Activated naive CD4-positive, alpha-beta T cell treated with Interleukin-2 at 50 U/mL for 16 hours (primary cell): ENCODE measurements at places on chromosomes 1 and 21.
A peak's percentile ranks its signal among the peaks of the same experiment; 100 is the strongest.

DNA sequence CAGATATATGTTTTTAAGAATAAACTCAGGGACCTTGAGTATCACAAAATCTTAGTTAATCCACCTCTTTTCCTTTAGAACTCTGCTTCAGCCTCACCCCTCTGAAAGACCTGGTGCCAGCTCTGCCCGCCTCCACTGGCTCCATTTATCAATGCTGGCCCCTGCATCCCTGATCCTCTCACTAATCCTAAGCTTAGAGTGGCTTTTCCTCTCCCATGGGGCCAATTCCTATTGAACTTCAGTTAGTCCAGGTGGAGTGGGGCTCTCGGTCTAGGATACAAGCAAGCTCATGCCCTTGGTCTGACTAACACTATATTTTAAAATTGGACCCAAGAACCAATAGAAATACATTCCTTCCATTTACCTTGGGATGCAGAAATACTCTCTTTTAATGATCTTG is 87.0 kb downstream of the RGS7 start:
- no peak for DNase-seq

GRCh38 chr1:207823880-207824566 is 72.2 kb downstream of the CD46 start:
- peak; percentile 82 for DNase-seq

- DNase-seq = peak; percentile 97
These were observed at the start of gene PRUNE1 for GRCh38 chr1:151008244-151009205. PRUNE1 (plus strand) TSS chr1:151008449; CDS start chr1:151008633, 184 bp downstream.

GRCh38 chr1:93596329-93597089 is 85.1 kb downstream of the BCAR3 start:
- DNase-seq = no peak

DNA sequence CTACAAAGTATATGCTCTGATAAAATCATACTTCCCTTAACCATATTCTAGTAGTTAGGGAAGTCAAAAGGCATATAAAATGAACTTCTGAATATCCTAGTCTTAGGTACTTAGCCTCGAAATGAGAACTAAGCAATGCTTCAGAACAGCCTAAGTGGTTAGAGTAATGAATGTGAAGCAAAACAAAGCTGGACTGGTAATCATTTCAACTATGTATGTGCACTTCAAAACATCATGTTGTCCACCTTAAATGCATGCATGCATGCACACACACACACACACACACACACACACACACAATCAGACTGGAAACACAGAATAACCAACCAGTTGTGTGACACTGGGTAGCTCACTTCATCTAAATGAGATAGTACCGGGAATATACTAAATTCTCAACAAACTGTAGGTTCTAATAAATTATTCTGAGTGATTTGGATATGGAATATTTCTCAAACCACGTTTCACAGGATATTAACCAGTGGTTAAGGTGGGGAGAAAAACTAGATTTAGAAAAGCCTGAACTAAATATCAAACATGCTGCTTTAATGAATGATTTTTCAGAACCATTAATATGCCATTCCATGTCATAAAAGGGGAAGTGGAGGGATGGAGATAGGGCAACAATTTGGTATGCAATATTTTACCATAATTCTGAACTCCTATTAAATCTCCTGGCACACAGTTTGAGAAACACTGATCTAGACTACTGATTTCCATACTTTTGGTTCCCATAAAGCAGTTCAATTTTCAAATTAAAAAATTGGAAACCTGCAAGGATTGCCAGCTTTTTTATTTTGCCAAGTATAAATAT is 19.5 kb downstream of the RNF115 start:
- no peak for DNase-seq

- DNase-seq = no peak
These were observed 61.4 kb upstream of the PTGS2 start for GRCh38 chr1:186741640-186742039.

GRCh38 chr1:119448127-119448511 is 33.2 kb downstream of the HSD3B2 start:
- no peak for DNase-seq

GRCh38 chr1:67764633-67765032 is 68.6 kb downstream of the GNG12 start:
- no peak for DNase-seq

- no peak for DNase-seq
These were observed 10.7 kb downstream of the RORC start for GRCh38 chr1:151820940-151821339.

DNA sequence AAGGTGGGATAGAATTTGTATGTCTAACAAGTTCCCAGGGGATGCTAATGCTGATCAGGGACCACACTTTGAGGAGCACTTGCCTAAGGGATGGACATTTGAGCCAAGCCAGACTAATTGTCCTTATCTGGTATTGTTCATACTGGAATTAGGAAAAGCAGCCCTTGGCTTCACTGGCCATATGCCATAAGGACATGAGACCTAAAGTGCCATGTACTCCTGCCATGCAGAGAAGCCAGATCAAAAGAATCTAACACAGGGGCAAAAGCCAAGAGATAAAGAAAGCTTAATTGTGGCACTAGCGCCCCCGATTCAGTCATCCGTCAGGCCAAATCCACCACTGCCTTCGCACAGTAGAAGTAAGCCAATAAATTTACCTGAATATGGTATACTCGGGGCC is 45.7 kb downstream of the RNF11 start:
- DNase-seq = no peak

DNA sequence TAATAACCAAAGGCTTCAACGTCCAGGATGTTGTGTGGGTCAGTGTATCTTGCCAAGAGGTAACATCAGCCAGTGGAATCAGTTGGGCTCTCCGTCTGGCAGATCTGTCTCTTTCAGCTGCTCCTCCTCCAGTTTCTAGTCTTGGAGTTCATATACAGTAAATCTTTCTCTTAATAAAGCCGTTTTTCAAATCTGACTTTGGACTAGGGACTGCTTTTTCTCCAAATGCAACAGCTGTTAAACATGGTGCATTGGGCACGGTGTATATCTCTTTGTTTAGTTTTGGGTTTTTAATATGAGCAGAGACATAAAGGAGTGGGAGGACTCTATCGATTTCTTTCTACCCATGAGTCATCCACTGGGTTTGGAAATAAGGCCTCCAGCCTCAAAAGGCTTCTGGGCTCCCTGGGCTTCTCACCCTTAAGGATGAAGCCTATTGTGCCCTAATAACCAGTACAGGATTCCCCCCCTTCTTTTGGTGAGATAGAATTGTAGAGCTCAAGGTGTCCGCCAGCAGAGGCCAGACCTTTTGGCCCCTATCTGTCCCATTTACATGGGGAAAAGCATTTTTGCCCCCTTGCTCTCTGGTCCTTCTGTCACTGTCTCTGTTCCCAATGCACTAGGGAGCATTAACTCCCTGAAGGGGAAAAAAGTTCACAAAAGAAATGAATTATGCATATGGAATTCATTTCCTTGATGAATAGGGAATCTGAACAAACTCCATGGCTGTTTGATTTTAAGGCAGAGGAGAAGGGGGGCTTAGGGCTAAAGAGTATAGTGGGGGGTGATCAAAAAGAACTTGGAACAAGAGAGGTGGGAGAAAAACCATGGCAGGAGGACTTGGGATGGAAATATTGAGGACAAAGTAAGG is 86.0 kb downstream of the PBX1 start:
- DNase-seq = no peak

GRCh38 chr1:230248889-230249270 is 177.3 kb downstream of the PGBD5 start:
- no peak for DNase-seq

DNA sequence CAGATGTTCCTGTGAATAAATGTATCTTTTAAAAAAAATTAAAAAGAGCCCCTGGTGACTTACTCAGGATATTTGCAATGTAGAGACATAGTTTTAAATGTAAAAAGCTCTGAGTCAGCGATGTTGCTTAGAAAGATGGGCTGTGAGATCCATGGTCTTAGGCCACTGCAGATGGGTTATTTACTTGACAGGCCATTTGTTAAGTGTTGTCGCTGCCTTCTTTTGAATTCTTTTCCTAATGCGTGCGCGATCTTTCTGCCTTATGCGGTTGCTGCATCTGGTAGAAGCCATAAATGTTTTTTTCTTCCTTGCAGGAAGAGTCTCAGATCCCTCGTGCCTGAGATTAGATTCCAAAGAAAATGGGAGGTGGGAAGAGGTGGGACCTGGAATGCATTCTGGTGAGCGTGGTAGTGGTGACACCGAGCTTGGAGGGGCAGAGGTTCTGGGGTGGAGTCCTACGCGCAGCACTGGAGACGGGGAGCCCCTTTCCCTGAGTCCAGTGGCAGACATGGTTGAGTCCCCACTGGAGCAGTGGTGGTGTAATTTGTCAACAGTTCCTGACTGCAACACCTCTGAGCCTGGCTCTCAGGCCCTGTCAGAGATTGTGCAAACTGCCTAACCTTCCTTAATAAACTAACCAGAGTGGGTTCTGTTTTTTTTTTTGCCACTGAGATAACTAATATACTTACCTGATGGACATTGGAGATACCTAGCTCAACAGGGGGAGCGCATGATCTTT is 197.2 kb downstream of the HHAT start:
- DNase-seq = no peak

DNA sequence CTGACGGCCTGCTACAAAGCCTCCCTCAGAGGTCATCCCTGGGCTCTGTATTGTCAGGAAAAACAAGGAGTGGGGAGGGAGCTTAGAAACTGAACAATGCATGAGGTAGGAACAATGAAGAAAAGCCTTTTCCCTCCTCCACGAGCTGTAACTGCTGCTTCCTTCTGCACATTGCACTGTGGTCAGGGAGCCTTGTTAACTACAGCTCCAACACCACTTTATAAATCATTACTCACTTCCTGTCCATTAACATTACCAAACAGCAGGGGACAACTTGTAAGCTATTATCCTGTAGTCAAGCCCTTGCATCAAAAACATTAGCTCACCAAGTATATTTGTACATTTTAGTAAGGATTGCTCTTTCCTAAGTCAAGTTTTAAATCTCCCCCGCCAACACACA is 336.0 kb upstream of the NR5A2 start:
- DNase-seq = no peak

GRCh38 chr1:17573518-17574041 is 34.1 kb downstream of the ARHGEF10L start:
- no peak for DNase-seq

- DNase-seq = no peak
These were observed 57.9 kb downstream of the FMN2 start for GRCh38 chr1:240149484-240150094.

DNA sequence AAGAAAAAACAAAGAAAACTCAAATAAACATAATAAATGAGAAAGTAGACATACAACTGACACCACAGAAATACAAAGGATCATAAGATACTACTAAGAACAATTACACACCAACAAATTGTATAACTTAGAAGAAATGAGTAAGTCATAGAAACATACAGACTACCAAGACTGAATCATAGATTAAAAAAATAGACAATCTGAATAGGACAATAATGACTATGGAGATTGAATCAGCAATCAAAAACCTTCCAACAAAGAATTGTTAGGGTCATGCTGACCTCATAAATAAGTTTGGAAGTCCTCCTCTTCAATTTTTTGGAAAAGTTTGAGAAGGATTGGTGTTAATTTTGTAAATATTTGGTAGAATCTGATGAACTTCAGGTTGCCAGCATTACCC is 159.0 kb downstream of the PTBP2 start:
- DNase-seq = no peak

GRCh38 chr1:12153181-12153785 is 13.5 kb upstream of the TNFRSF1B start:
- DNase-seq = no peak

DNA sequence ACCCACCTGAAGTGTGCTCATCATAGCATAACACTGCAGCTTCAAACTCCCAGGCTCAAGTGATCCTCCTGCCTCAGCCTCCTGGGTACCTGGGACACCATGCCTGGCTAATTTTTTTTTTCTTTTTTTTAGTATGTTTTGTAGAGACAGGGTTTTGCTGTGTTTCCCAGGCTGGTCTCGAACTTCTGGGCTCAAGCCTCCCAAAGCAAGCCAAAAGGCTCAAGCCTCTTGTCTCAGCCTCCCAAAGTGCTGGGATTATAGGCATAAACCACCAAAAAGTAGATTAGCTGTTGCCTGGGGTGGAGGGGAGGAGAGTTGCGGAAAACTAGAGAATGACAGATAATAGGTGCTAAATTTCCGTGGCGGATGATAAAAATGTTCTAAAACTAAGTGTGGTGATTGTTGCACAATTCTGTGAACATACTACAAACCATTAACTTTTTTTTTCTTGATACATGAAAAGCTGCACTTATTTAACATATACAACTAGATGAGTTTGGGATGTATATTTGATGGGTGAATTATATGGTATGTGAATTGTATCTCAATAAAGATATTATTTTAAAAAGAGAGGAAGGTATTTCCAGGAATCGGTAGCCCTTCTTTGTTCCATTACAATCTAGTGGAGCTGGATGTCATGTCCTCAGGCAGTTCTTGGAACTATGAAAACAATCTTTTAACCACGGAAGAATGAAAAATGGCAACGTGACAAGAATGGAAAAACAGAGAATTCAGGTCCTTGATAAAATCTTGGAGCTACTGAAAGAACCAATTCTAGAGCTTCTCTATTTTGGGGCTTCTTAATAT is 27.3 kb upstream of the MED18 start:
- no peak for DNase-seq

GRCh38 chr21:19950347-19950746 is 1047.9 kb upstream of the NCAM2 start:
- no peak for DNase-seq

DNA sequence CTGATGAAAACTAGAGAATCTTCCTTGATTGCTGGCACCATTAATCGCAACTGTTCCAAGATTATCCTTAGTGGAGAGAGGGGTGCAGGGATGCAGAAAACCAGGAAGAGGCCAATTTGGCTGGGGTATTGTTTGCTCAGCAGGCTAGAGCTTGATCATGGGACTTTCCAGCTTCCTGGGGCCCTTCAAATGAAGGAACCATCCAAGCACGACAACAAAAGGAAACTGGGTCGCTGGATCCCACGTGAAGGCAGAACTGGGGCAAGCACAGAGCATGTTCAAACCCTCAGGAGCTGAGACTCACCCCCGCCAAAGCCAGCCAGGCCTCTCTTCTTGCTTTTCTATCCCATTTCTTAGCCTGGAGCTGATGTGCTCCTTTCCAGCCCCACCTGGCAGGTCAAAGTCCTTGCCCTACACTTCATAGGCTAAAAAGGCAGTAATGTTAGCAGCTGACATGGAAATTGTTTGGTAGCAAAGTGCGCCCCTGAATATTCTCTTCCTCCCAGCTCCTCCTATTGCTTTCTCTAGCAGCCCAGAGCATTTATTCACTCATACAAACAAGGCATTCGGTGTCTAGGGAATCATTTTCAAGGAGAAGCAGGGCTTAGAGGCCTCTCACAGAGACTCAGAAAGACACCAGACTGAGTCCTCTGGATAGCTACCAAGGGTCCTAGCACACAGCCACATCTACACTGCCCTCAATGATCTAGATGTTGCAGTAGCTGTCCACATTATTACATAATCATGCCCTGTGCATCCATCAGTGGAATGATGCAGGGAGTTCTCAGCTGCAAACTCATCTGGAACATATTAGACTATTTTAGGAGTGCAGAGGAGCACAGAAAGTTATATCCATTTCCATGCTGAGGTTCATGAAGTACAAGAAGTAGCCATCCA is 11.5 kb downstream of the KCNA2 start:
- DNase-seq = no peak
